GOT3 (cell line): ENCODE measurements at places on chromosomes 6 and 20.

DNA sequence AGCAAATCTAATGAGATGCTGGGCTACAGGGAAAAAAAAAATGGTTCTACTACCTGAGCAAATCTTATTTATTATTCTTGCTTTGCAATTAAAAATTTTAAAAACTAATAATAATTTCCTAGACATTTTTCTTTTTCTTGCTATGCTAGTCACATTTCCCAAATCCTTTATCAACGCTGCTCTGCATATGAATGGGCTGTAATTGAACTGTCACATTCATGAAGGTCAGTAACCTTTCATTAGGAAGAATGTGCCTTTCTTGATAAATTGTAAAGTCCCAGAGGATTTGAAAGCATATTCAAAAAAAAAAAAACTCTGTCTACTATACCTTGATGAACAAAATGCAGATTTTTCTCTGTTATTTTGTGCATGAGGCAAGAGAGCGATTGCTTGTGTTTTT, 538.7 kb upstream of the ID4 start:
- no peak for DNase-seq

GRCh38 chr20:21508230-21509078, 5.4 kb downstream of the NKX2-2 start:
- DNase-seq, result no peak

DNA sequence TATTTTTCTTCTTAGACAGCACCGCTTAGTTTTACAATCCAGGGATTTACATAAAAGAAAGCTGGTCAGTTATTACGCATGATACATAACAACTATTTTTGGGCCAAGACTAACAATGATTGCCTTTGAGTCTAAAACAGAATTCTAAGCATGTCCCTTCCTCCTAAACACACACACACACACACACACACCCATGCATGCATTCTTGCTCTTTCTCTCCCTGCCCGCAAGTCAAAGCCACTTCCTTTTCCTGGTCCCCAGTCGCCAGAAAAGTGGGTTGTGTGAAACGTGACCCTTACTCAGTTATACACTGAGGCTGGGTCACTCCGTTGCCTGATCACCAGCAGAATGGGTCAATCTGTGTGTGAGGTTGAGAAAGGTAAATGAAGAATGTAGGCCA, 31.4 kb downstream of the FYN start:
- DNase-seq, result no peak

- no peak for DNase-seq
Observed at GRCh38 chr6:164023535-164023934, 609.0 kb downstream of the QKI start.

DNA sequence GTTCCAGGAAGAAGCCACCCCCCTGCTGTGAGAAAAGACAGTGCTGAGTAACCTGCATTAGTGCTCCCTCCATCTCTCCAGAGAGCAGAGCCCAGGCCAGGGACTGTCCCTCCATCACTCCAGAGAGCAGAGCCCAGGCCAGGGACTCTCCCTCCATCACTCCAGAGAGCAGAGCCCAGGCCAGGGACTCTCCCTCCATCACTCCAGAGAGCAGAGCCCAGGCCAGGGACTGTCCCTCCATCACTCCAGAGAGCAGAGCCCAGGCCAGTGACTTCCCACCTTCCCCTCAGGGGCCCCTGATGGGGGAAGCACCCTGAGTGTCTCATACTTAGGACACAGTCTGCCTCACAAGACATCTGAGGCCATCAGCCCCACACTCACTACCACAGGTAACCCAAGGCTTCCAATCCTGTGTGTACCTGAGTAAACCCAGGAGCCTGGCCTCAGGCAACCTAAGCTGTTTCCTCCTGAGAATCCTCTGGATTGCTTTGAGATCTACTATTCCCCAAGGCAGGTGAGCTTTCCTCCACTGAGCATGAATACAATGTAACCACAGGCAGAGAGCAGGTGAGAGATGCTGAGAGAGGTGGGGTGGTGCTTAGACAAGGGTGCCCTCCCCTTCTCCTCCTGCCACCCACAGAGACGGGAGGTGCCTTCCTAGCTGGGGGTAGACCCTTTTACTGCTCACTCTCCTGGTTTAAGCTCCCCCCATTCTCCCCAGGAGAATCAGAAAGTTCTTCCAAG, 4.9 kb downstream of the TBXT start:
- DNase-seq, result no peak

DNA sequence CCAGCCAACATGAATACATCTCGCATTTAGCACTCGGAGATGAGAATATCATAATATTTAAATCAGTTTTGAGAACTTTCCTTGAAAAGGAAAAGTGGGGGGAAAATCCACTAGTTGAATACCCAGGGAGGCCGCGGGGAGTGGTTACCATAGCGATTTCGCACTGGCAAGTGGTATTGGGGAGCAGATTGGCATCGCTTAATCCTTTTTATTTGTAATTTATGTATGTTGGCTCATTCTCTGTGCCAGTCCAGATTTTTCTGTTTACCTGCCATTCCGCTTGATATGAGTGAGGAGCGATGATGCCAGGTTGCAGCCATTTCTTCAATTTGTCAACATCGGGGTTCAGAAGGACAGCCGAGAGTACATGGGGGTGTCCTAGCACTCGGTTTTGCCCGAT, 291.8 kb downstream of the ZNF217 start:
- no peak for DNase-seq

DNA sequence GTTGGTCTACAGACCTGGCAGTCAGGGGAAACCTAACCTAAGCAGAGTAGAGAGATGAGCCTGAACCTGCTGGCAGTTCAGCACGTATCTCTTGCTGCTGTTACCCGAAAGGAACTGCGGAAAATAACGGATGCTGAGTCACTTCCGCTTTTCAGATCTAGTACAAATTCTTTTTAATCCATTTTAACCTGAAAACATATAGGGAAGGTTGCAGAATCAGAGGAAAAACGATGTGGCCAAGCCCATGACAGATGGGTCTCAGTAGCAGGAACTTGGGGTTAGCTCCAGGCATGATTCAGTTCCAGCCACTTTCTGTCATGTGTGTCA, 351.9 kb upstream of the PRND start:
- DNase-seq, result no peak
